T-helper 17 cell (primary cell): ENCODE measurements at places on chromosomes 5 and 9. TPM values are rescaled to one million over a fixed set of nuclear protein-coding genes. Genes with fewer than 3 reads are reported as not detected.

The SV2C gene
- total RNA-seq, result 0.18 TPM

DNA sequence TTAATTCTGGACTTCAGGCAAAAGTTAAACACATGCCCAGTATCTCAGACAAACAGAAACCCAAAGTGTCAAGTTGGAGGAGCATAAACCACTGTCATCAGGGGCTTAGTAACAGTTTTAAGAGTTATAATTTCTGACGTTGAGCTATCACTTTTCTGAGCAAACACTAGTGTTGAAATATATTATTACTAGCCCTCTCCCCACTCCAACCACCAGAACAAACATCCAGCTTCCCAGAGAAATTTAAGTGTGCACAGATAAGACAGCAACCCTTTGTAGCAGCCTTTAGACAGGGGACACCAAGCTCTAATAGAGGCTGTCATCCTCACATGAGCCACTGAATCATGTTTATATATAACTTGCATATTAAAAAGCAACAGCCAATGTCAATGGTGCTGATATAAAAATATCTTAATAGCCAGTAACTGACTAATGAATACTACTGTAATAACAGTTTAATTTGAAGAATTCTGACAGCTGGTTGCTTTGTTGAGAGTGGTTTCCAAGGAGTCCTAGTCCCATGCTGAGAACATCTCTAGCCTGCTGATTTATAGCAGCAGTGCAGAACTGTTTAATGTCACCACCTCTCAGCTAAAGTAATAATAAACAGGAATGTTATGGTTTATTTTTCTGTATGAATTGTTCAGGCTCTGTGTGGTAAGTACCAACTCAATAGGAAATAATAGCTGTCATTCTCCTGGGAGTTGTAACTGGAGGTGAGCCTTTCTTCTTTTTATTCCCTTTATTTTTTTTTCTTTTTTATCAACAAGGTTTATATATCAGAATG is 528.7 kb upstream of the ZNF608 start:
- DNase-seq, result no peak

The DAB2IP gene
- not detected for total RNA-seq

GRCh38 chr5:176726746-176727527 is 79.7 kb downstream of the TSPAN17 start:
- no peak for DNase-seq

GRCh38 chr5:5315068-5315980 is 107.2 kb upstream of the ICE1 start:
- DNase-seq, result no peak

- no peak for DNase-seq
Observed at GRCh38 chr9:94928691-94929368, 202.3 kb downstream of the AOPEP start.

The SPATA31D4 gene
- not detected for total RNA-seq

- DNase-seq, result no peak
Observed at GRCh38 chr9:98944057-98944733, 488 bp downstream of the COL15A1 start.

- no peak for DNase-seq
Observed at GRCh38 chr5:1156033-1156753, 44.3 kb upstream of the SLC12A7 start.

GRCh38 chr5:71596169-71596568 is 9.0 kb downstream of the MCCC2 start:
- DNase-seq, result no peak

DNA sequence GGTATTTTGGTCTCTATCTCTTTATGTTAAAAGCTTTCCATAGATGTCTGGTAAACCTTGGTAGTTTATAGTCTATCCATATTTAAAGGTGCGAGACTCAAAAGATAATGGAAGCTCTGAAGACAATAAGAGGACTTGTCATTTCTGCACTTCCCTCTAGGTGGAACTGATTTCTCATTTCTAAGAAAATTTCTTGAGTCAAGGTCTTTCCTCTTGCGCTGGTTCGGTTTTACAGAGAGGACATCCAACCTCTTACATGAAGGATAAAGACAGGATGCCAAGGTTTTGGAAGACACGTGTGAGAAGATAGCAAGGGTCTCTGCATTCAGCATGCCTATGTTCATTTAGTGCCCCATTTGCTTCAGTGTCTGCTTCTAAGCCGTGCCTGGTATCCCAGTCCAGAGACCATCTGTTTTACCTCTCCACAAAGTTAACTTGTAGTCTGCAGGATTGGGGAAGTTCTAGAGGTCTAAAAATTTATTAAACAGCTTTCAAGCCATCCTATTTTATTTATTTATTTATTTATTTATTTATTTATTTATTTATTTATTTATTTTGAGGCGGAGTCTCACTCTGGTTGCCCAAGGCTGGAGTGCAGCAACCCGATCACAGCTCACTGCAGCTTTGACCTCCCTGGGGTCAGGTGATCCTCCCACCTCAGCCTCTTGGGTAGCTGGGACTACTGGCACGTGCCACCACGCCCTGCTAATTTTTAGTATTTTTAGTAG is 41.6 kb downstream of the KIAA1191 start:
- no peak for DNase-seq
